Adipocyte (in vitro differentiated cells): ENCODE measurements at places on chromosomes 5 and 9.
A peak's percentile ranks its signal among the peaks of the same experiment; 100 is the strongest.

- peak; percentile 91 for DNase-seq
Observed at GRCh38 chr5:159133041-159133741, 33.5 kb upstream of the EBF1 start.

GRCh38 chr9:37471942-37472684 is 6.9 kb upstream of the ZBTB5 start:
- DNase-seq, result peak; percentile 87

DNA sequence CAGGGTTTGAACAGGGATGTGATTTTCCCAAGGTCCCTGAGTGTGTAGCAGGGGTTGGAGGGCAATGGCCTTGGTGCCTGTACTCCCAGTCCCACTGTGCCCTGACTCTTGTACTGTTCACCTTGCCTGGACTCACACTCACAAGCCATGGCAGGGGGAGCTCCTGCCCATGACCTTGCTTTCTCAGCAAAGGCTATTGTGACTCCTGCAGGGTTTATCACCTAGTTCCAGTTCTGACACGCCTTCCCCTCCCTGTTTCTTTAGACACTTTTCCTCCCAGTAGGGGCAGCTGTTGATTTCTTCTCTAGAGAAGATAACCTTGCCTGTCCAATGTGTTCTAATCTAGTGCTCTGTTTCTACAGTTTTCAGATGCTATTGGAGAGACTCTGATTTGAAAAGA is 139.5 kb downstream of the FSTL4 start:
- no peak for DNase-seq

DNA sequence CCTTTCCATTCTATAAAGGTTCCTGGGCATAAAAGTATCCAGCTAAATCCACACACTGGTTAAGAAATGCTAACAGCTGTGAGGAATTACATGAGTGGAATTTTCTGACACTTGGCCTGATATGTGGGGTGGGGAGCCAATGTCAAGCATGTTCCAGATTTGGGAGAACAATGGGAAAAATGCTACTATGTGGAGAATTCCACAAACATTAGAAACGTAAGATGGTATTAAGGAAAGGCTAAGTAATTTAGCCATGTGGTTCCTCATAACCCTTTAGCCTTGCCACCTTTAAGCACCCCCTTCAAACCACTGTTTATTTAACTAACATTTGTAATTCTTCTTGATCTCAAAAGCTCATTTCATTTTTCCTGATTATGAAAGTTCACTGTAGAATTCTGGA is 149.2 kb downstream of the GNA14 start:
- DNase-seq, result peak; percentile 76

GRCh38 chr5:96506376-96506775 is 73.3 kb upstream of the PCSK1 start:
- DNase-seq, result no peak

GRCh38 chr5:180046656-180047055 is 24.9 kb downstream of the RNF130 start:
- DNase-seq, result no peak

DNA sequence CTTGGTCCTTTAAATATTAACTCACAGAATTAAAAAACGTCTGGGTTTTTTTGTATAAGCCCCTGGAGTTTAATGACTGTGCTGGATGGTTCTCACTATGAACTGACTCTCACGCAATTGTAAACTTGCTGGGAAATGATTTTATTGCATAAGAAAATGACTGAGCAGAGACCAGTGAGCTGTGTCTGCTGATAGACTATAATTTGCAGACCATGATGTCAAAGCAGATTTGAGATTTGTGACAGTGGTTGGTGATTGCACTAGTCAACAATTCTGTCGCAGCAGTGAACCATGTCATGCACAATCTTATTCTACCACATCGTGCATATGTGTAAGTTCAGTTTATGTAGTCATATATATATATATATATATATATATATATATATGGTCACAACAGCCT is 85.7 kb upstream of the C9orf72 start:
- no peak for DNase-seq

GRCh38 chr5:116738615-116739261 is 164.1 kb upstream of the SEMA6A start:
- DNase-seq, result no peak

DNA sequence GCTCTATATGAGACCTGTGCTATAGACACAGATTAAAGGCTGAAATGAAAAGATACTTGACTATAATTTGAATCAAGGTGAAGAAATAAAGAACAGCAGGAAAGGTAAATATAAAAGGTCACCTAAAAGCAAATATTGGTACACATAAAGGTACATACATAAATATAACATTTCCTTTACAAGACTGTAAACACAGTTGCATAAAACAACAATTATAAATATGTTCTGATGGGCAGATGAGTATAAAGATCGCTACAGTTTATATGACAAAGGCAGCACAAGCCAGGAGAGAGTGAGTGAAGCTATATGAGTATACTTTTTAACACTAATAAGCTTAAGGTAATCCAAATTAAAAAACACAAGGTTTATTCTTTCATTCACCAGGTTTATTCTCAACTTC is 114.5 kb downstream of the OXCT1 start:
- no peak for DNase-seq

DNA sequence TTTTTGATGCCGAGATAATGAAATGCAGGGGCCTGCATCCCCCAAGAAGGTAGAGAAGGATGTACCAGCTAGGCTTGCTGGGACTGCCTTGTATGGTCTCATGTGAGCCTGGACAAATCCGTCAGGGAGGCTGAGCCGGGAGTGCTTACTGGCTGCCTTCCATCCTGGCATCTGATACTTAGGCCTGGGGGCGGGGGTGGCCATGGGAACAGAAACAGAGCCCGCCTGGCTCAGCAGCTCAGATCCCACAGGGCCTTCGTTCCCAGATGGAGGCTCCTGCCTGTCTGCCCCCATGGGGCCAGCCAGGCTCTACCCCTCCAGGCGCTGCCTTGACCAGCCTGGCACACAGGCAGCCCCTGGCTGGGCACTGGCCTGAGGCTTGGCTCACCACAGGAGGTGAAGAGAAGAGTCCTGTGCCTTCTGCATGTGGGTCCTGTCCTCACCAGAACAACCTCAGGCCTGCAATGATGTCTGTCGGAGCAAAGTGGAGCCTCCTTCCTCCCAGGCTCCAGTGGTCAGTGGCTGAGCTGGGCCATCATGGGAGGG is 10.5 kb upstream of the SPATA31E1 start:
- DNase-seq, result peak; percentile 71

DNA sequence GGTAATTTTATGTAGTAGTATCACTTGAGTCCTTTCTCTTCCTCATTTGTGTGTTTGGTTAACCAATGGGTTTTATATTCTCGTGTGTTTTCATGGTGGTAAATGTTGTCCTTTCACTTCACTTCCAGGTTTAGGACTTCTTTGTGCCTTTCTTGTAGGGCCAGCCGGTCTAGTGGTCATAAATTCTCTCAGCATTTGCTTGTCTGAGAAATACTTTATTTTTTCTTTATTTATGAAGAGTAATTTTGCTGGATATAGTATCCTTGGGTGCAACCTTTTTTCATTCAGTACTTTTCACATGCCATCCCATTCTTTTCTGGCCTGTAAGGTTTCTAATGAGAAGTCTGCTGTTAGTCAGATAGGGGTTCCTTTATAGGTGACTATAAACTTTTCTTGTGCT is 107.1 kb downstream of the GNA14 start:
- DNase-seq, result no peak

GRCh38 chr9:134144801-134145200 is 8.9 kb downstream of the WDR5 start:
- no peak for DNase-seq

- no peak for DNase-seq
Observed at GRCh38 chr9:118659011-118659410, 710.2 kb downstream of the BRINP1 start.

- DNase-seq, result no peak
Observed at GRCh38 chr9:20016611-20017010, 227.8 kb upstream of the SLC24A2 start.

DNA sequence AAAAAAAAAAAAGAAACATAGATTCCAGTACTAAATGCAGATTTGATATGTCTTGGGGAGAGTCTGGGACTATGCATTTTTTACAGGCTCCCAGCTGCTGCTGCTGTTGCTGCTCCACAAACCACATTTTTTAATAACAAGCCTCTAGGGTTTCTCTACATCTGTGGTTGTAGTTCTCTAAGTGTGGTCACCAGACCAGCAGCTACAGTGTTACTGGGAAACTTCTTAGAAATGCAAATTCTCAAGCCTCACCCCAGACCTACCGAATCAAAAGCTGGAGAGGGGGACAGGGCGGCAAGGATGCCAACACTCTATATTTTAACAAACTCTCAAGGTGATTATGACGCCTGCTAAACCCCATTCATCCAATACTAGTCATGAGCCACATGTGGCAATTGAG is 293.4 kb upstream of the PTGER4 start:
- no peak for DNase-seq

GRCh38 chr5:73861313-73861988 is 235.5 kb downstream of the ARHGEF28 start:
- peak; percentile 45 for DNase-seq

GRCh38 chr9:114390952-114391351 is 3.2 kb upstream of the AKNA start:
- no peak for DNase-seq

- no peak for DNase-seq
Observed at GRCh38 chr5:171659896-171660295, 125.7 kb upstream of the SMIM23 start.

DNA sequence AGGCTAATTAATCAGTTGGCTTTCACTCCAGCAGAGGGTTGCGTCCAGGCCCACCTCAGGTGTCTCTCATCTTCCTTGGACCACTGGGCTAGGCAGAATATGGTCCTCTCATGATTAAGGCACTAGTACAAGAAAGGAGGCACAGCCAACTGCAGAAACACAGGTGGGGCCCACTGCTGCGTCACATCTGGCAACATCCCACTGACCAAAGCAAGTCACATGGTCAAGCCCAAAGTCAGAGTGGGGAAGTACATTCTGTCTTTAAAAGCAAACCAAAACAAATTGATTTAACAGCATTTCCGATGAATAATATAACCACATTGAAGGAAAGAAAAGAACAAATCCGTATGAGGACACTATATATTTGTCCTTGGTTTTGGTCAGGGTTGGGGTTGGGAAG is 28.0 kb upstream of the UBTD2 start:
- DNase-seq, result no peak

- no peak for DNase-seq
Observed at GRCh38 chr9:75117564-75117963, 29.2 kb downstream of the OSTF1 start.

GRCh38 chr5:164351245-164351834 is 845.9 kb downstream of the MAT2B start:
- no peak for DNase-seq

DNA sequence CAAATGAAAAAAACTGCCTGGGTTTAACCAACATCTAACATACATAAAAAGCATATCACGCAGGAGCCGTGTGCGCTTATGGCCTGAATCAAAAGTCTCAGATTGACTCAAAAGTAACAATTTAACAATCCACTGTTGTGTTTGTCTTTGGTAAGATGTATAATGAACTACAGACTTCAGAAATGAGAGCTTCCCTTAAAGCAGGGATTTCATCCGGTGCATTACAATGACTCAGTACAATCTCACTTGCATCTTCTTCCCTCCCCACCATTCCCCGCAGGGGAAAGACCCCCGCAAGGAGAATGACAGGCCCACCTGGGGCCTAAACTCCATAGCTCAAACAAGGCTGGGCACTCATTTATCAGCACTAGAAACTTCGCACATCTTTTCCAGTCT is 1.4 kb downstream of the ZFR start:
- peak; percentile 69 for DNase-seq

- DNase-seq, result peak; percentile 89
Observed at GRCh38 chr5:31987985-31988710, 186.0 kb downstream of the GOLPH3 start.

- DNase-seq, result no peak
Observed at GRCh38 chr5:121024416-121025311, 560.6 kb downstream of the PRR16 start.

GRCh38 chr9:77978086-77978781 is 53.4 kb downstream of the GNAQ start:
- no peak for DNase-seq

DNA sequence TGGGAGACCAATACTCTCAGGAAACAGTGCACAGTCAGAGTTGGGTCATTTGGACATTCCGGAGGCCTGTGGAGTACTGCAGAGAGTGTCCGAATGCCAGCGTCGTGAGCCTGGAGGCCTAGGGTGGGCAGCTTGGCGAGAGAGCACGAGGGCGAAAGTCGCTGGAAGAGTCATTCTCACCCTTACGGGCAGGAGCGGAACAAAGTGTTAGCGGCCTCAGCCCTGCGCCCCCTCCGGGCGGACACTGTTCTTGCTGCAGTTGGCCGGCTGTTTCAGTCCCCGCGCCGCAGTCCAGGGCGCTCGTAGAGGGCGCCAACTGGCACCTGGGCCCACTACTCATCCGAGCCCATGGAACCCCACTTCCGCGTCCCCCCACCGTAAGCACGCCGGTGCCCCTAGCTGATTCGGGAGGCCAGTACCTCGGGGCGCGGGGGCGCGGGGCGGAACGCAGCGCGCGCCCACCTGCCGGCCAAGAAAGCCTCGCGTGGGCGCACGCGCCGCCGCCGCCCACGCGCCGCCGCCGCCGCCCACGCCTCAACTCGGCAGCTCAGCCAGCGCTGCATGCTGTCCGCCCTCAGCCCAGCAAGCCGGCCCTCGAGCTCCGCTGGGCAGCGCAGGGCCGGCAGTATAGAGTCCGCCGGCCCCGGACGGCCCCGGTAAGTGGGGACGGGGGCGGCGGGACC is 99.7 kb upstream of the CCL21 start:
- peak; percentile 12 for DNase-seq
